ENCODE measurements at places on chromosomes 5 and 9. TPM values are rescaled to one million over a fixed set of nuclear protein-coding genes. Genes with fewer than 3 reads are reported as not detected.

DNA sequence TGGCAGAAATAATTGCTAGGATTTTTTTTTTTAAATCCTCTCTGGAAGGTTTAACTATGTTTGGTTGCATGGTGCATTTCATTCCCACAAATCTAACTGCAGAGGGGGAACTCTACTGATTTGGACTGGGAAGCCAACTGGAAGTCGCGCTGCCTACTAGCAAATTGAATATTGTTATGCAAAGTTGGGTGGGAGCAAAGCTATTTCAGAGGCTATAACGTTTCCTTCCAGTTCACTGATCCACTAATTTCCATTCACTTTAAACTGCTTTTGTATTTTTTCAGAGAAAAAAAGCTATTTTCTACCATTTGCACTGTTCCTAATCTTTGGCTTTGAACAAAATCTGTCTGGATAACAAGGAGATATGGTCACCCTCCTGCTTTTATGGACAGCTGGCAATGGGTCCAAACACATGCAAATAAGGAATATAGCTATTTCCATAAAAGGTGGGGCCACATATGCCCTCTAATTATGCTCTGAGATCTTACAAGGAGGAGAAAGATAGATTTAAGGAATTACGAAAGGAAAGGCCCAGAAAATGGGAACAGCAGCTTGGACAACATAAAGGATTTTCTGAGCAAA, 40.1 kb downstream of the MACIR start:
- DNase-seq, result no peak

DNA sequence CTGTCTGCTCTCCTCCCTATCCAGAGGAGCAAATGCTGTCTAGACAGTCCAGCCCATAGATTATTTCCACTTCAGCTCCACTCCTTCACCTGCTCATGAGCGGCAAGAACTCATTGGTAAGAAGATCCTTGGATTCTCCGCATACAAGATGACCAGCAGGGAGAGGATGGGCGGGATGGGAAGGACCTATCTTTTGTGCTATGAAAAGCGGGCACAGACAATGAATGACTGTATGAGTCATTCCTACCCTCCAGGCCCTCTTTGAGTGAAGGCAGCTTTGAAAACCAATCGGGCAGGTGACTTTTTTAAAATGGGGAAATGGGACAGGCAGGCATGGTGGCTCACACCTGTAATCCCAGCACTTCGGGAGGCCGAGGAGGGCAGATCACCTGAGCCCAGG, 49.4 kb downstream of the SMIM23 start:
- no peak for DNase-seq

DNA sequence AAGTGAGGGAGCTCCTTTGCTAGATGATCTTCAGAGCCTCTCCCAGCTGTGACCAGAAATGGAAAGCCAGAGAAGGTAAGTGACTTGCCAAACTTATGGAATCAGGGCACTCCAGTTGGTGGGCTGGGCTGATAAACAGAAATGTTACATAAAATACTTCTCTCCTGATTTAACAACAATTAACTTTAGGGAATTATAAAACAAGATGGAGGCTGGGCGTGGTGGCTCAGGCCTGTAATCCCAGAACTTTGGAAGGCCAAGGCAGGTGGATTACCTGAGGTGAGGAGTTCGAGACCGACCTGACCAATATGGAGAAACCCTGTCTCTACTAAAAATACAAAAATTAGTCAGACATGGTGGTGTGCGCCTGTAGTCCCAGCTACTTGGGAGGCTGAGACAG, 899 bp upstream of the MED10 start:
- no peak for DNase-seq

DNA sequence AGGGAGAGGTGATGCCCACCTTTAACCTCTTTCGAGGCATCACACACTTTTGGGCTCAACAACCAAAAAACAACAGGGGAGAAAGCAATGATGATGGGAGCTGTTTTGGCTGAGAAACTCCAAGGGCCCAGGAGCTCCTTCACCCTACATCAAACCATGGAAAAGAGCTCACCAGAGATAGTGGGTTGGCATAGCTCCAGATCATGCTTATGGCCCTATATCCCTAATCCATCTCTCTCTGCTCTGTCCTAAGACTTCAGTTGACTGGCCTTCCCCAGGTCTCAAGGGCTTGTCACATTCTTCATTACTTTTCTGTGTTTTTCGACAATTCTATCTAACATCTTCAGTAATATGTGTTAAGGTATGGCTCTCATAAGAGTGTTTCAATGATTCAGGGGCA, 5.7 kb upstream of the CTSL start:
- no peak for DNase-seq

DNA sequence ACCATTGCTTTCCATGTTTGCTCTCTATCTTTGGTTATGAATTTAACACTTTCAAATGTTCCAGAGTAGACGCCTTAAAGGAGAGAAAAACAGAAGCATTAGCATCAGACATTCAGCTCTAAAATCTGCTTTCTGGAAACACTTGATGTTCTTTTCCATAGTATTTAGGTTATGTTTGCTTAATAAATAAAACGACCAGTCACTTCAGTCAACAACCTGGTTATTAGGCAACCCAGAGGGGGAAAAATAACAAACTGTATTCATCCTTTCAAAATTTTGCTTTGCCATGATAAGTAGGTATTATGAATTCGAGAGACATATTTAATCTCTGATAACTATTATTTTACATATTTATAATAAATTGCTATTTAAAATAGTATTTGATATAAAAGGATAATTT, 1044.7 kb downstream of the CDH9 start:
- DNase-seq, result no peak

TSPAN17 gene
- total RNA-seq, result 14.7 TPM
